ENCODE measurements at places on chromosomes 5 and 9.

DNA sequence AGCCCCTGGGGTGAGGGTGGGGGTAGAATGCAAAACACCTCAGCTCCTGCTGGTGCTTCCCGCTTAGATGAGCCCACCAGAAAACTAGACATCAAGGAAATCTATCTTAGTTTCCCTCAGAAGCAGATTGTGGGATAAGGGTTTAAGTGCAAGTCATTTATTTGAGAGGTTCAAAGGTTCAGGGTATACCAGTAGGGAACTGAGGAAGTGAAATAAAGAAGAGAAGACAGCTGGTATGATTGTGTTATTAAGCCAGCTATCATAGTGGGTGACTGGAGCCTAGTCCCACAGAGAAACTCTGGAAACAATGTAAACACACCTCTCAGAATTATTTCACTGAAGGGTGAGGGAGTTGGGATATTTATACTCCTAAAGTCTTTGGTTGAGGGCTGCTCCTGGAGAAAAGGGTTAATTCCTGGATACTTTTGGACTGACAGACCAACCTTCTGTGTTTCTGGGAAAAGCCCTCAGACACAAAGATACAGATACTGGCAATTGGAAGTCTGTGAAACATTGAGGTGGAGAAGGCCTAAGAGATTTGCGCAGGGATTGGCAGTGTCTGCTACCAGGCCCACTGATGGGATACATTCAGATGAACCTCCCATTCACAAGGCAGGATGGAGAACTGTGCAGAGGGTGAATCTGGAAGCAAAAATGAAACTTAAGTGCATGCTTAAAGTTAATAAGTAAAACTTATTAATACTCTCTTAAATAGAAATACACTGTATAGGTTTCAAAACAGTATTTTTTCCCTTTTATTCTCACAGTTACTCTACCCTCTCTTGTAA lies 6.4 kb upstream of the DCTN4 start:
- no peak for DNase-seq

DNA sequence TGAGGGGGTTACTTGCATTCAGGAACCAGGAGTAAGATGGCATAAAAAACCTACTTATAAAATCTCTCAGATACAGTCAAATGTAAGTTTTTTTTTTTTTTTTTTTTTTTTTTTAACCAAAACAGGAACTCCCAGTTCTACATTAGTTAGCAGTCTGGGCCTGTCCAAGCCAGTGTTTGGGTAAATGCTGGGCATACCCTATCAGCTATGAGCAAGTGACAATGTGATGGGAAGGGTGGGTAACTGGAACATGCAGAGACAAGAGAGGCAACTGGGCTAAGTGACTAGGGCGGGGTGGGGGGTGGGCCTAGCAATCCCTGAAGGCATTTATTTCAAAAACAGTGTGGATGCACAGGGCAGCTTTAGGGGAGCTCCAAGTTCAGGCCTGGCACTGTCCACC lies 2.3 kb downstream of the NMRK1 start:
- DNase-seq, result no peak

DNA sequence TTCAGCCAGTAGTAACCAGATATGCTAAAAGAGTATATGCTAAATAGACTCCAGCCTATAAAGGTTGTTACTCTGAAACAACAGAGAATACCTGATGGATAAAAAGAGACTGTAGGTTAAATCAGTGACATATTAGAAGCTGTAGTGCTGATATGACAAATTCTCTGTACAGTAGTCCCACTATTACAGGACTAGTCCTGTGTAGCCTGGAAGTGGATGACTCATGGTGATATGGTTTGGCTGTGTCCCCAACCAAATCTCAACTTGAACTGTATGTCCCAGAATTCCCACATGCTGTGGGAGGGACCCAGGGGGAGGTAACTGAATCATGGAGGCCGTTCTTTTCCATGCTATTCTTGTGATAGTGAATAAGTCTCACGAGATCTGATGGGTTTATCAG lies 276.2 kb upstream of the POU5F2 start:
- no peak for DNase-seq

- no peak for DNase-seq
Observed at GRCh38 chr9:16033921-16034691, 481.3 kb downstream of the CCDC171 start.

- no peak for DNase-seq
Observed at GRCh38 chr5:145056800-145057199, 778.3 kb downstream of the PRELID2 start.

DNA sequence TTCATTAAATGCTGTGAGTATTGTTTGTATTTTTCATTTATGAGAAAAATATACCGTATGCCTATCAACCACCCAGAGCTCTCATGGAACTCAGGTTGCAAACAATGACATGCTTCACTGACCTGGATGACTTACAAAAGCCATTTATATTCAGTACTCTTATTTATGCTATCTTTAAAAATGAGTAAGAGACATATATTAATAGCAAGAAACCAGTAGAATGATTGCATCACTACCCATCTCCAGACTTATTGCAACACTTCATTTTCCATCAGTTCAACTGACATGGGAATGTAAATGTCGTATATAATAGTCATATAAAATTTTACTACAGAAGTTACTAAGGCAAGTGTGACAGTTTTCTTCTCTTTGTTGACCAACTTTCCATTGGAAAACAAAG lies 69.1 kb downstream of the OTP start:
- no peak for DNase-seq

DNA sequence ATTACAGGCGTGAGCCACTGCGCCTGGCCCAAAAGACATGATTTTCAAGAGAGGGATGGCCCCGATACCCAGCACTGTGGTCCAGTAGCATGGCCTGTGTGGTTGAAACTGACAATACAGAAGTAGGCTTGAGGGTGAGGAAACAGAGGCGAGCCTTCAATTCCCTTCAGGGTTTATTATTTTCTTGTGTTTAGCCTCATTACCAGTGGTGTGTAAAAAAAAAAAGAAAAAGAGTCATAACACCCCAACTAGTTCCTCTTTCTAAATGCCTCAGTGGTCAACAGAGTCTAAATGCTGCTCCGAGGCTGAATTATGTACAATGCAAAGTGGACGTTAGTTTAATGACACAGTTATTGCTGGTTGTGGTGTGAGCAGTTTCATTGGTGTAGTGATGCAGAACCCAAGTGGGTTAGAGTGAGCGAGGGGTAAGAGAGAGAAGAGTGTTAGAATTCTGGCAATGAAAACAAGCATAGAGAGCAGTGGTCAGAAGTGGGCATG lies 58.8 kb downstream of the SNX30 start:
- no peak for DNase-seq

DNA sequence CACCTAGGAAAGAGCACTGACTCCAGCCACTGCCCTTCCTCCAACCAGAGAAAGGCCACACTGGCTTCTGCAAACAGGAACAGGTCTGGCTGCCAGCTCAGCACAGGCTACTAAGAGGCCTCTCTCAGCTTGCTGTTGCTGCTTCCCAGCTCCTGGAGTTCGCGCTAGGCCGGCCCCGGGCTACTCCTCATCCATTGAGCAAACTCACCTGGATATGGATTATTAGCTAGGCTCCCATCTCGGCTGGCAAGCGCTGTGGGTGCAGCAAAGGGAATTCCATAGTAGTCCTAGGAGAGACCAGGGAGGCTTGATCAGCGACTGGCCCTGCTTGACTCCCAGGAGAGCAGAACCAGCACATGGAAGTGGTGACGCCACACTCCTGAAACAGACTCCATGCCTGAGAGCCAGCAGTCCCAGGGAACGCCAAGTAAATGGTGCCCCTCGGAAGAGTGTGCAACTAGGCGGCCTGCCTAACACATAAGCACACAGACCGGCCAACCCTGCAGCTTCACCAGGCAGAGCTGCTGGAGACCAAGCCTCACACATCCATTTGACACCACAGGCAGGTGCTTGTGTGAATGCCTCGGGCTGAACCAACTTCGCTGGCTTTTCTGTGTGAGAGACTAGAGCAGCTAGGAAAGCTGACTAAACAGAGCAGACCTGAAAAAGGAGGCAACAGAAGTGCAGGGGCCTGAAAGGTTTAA lies 107.2 kb downstream of the UBE2R2 start:
- DNase-seq, result no peak

GRCh38 chr5:163633926-163634460 lies 128.6 kb downstream of the MAT2B start:
- no peak for DNase-seq

DNA sequence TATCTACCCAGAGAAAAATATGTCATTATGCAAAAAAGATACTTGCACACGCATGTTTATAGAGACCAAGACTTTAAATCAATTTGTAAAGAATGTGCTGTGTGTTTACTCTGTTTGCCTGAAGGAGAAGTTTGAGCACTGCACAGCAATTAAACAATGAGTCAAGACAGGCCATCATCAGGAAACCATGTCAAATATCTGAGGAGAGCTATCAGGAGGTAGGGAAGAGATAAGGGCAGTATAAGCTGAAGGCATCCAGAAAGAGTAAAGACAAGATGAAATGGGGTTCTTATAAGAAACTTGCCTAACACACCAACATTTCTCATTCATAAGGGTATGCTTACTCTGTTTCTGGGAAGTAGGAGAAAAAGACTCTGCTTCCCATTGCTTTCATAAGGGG lies 405.8 kb upstream of the PTGER4 start:
- DNase-seq, result no peak

GRCh38 chr5:29134418-29134817 lies 2059.1 kb upstream of the CDH6 start:
- DNase-seq, result no peak

GRCh38 chr5:138610918-138611677 lies 35.9 kb upstream of the HSPA9 start:
- no peak for DNase-seq

GRCh38 chr9:13429301-13430190 lies 150.1 kb upstream of the MPDZ start:
- DNase-seq, result peak; percentile 52

DNA sequence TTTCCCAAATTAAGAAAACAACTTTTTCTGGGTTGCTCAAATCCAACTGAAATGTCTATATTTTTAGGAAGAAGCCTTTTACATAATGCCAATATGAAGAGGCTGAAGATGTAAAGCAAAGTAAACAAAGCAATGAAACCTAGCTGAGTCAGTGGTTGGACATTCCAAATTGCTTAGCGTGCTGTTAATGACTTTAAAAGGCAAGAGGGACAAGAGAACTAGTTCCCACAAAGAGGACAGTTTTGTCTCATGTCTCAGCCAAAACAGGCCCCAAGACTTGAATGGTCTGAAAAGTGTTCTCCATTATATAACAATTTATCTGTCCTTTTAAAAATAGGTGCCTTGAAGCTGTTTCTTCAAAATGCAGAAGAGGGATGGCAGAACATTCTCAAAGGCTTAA lies 407.0 kb downstream of the ENC1 start:
- DNase-seq, result no peak

DNA sequence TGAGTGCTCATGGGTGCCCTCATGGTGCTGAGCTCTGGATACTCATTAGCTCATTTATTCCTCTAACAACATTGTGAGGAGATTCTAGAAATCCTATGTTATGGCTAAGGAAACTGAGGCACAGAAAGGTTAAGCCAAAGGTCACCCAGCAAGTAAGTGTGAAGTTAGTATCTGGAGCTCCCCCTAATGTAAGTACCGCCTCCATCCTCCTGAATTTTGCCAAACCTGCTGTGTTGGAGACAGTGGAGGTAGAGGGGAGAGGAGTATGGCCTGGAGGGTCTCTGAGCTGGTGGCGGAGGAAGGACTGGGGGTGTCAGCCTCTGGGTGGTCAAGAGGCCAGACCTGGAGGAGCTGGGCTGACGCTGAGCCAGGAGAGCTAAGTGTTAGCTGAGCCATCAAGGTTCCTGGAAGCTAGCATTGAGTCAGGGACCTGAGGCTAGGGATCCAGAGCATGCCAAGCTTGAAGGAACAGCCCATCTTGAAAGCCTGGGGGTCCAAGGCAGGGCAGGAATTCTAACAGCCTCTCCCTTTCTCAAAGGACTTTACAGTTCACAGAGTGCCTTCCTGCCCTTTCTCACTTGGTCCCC lies 114.8 kb downstream of the RGS3 start:
- DNase-seq, result no peak

- peak; percentile 6 for DNase-seq
Observed at GRCh38 chr9:126116351-126117157, 210.1 kb upstream of the MVB12B start.

GRCh38 chr5:151483647-151484046 lies 36.2 kb downstream of the SLC36A1 start:
- no peak for DNase-seq

GRCh38 chr9:86732514-86733171 lies 214.7 kb downstream of the GAS1 start:
- DNase-seq, result no peak

DNA sequence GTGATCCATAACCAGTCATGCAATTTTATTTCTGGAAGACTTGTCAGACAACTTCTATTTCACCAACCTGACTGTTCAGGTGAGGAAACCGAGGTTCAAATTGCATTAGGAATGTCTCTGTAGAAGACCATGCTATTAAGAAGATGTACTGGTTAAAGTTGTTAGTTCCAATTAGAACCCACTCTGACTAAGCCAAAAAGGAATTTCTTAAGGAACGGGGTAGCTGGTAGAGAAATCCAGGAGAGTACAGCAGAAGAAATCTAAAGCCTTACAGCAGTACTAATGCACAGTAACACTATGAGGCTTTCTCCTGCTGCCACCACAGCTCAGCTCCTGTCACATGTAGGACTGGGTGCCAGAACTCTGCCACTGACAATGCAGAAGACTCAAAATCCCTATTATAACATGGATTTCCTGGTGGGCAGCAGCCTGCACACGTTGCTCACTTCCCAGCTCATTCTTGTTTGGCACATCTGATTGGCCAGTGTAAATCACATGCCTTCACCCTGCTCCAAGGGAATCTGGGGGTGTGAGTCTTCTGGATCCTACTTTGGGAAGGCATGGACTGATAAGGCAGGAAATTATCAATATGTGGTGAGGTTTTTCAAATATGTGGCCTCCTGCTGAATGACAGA lies 37.1 kb downstream of the CAST start:
- no peak for DNase-seq

DNA sequence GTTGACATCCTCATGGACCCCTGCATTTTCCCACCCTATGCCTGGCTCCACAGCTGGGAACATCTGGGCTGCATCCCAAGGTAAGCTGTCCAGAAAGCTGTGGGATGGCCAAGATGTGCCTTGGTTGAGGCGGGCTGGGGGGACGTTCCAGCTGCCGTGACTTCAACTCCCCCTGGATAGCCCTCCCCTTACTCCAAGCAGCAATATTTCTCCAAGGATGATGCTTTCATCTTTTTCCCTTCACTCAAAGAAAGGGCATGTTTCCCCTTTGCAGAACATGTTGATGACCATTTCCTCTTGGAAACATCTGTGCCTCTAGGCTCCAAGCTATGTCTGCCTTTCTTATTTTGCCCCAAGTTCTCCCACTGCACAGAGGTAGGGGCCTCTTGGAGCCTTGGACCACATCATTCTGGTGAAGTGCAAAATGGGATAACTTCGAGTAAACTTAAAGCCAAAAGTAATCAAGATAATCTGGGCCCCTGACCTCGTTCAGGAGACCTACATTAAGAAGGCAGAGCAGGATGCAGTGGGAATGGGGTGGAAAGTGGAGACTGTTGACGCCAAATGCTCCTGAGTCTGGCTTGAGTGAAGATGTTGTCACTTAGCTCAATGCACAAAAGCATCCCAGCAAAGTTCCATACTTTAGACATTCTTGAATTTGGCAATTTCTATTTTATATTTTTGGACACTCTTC lies 175.2 kb downstream of the GAS1 start:
- no peak for DNase-seq

- DNase-seq, result no peak
Observed at GRCh38 chr5:176742246-176743105, 67.9 kb upstream of the UNC5A start.
